ENCODE measurements at places on chromosomes 2 and 18.

DNA sequence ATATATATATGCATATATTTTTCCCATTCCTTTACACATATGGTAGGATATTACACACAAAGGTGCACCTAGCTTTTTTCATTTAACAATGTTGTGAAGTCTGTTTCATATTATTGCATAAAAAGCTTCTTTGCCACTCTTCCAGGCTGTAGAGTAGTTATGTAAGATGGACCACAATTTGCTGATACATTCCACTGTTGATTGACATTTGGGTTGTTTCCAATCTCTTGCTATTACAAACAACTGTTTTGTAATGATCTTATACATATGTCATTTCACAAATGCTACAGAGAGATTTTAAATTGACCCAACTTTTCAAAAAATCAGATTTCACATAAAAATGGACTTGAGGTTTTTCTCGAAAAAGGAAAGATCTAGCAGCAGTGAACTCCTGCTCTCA lies 301.4 kb downstream of the CDCA7 start:
- no peak for DNase-seq

GRCh38 chr2:136185981-136186776 lies 68.2 kb upstream of the CXCR4 start:
- DNase-seq = no peak

DNA sequence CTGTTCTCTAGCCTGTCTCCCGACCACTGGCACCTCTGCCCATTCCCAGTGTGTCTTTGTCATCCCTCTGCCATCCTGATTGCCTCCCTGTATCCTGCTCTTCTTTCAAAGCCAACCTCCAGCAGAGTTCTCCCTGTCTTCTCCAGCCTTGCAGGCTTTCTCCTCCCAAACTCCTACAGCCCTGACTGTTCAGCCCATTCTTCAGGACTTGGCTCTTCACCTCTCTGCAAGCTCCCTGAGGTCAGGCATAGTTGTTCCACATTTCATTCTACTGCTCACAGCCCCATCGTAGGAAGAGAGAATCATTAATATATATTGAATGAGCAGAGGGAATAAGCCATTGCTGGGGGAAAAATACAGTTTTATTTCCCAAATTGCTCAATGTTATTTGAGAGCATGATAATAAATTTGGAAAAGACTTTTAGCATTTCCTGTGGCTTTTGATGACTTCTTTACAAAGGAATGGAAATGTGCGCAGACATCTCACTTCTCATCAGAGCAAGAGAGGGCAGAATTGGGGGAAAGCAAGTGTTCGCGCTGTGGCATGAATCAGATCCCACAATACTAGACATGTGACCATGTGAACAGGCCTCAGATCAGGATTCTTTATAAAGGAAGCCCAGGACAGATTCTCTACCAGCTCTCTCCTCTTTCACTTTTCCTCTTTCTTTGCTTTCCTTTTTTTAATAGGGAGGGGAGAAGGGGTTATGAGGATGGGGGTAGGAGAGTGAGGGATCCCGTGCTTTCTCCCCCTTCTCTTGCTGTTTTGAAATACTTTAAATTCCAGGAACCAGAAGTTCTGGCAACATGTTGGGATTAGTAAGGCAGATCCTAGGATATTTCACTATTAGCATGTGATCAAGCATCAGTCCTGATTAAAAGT lies 37.4 kb downstream of the EPAS1 start:
- no peak for DNase-seq

- no peak for DNase-seq
These were observed 542.8 kb downstream of the DSC3 start for GRCh38 chr18:30499721-30500120.

- peak; percentile 61 for DNase-seq
These were observed 8.9 kb upstream of the LTBP1 start for GRCh38 chr2:32937602-32938448.

- DNase-seq = no peak
These were observed 485.2 kb downstream of the PTPRM start for GRCh38 chr18:8052237-8052701.

DNA sequence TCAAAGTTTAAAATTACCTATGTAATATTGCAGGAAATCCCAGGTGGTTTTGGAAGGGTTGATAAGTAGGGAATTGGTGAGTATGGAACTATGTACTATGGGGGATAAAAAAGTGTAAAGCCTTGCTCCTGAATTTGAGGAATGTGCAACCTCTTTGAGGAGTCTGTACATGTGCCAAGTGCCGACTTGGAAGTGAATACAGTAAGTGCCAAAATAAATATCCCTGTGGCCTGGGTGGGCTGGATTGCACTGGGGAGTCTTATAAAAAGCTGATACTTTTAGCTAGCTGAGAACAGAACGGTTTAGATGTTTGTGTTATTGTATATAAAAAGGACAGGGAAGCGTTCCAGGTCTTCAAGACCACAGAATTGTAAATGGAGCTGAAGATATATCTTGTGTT lies 317.1 kb upstream of the LRRTM1 start:
- DNase-seq = no peak

- DNase-seq = no peak
These were observed 31.7 kb upstream of the MAP4K3 start for GRCh38 chr2:39468579-39469451.

- DNase-seq = no peak
These were observed 44.1 kb upstream of the SIX3 start for GRCh38 chr2:44897406-44897805.
